ENCODE measurements at places on chromosomes 12 and 14.

DNA sequence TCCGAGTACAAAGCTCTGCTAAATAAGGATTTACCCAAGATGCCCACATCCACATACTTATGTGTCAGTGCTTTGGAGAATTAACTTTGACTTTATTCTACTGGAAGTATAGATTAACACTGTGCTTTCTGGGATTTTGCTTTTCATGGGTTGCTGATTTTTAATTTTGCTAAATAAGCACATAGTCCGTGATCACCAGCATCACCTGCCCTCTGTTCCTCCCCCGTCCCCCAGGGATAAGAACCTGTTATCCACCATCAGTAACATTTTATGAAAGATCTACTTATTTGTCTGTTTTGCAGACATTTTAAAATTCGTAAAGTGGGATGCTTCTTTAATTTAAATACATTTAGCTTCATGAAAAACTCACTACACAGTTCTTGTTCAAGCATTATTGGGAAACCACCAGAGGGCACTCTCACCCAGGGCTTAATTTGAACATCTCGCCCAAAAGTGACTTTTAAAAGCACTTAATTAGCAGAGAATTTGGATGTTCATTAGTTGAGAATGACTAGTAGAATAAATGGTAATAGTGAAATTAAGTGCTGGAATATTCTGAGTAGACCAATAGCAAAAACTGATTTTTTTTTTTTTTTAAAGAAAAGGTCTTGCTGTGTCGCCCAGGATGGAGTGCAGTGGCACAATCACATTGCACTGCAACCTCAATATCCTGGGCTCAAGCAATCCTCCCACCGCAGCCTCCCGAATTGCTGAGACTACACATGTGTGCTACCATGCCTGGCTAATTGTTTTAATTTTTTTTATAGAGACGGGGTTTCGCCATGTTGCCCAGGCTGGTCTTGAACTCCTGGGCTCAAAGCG, 35.7 kb downstream of the MRPL42 start:
- DNase-seq: peak; percentile 75

DNA sequence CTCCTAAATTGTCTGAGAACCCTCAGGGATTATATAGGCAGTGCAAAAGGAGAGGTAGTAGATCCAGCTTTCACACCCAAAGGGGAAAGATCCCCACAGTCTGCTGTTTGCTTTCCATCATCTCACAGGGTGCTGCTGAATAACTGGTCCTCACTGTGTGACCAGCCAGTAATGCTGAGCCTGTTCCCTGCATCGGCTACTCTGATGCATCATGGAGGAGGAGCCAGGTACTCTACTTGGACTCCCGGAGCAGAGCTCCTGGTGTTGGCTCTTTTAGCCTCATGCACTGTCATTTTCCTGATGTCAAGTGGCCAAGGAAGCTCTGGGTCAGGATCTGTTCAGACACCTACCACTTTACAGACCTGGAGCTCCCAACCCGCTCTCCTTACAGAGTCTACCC, 127.4 kb upstream of the ATF1 start:
- no peak for DNase-seq

- DNase-seq: no peak
These were observed 26.0 kb downstream of the SCYL2 start for GRCh38 chr12:100293017-100293416.

DNA sequence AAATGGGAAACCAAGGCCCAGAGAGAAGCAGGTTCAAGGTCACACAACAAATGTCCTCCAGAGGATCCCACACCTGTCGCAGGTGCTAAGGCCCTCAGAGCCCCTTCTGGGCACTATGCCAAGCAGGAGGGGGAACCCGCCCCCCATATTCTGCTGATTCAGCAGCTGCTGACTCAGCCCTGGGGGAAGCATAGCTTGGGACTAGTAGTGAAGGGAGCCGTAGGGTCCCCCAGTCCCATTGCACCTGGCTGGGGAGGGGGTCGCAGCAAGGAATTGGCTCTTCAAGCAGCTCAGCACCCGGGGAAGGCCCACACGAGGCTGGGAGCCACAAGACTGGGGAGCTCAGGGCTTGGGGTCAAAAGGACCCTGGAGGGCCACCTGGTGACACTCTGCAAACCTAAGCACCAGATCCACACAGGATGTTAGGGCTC, 1.0 kb downstream of the RASAL1 start:
- DNase-seq: no peak

DNA sequence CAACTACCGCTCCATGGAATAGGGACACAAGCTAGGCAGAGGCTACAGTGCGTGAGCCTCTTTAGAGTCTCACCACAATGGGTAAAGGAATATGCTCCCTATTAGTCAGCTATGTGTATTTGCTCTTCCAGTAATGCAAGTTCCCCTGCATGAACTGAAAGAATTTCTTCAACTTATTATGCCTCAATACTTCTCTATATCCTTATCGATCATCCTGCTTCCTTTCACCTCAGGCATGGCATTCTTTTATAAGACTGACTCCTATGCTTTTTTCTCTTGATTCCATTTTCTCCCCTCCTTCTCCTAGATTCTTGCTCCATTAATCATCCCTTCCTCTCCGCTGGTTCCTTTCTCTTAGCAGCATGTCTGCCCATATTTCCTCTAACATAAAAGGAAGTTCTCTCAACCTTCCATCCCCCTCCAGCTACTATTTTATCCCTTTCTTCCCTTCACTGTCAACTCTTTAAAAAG, 94.5 kb upstream of the CPM start:
- no peak for DNase-seq

Data from adipocyte (in vitro differentiated cells).